ENCODE measurements at places on chromosomes 6 and 20.

GRCh38 chr20:12199703-12200102 is 282.0 kb downstream of the BTBD3 start:
- no peak for DNase-seq

DNA sequence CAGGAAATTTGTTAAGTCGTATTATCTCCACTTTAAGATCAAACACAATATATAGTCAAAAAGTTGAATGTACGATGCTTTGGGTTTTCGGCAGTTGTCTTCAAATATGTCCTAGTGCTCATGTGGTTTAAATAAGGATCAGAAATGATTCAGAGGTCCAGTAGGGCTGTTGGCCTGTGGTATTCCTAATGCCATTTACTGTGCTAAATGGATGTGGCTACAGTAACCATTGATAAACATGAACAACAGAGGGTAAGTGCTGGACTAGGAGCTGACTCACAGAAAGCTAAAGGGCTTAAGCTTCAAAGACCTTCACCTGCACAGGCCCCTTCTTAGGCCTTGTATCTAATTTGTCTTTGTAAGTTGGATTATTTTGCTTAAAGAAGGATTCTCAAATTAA is 80.5 kb upstream of the TPD52L1 start:
- no peak for DNase-seq

- no peak for DNase-seq
Measured at GRCh38 chr20:10536531-10536930, 101.4 kb downstream of the SLX4IP start.

DNA sequence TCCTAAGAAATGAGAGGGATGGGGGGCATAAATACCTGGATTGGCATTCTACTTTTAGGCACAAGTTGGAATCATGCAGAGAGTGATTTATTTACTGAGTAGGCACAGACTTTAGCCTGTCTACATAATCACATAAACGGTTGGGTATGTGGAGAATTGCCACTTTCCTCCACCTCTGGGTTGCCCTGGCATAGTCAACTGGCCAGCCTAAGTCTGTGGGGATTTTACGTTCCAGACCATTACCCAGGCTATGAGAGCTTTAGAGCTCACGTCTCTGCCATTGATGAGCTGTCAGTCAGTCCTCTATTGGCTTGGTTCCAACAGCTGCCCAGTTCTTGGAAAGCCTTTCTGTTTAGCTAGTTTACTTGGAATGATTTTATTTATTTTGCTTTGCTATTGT is 5.0 kb upstream of the BHLHE23 start:
- DNase-seq = no peak

Measured in stimulated activated CD8-positive, alpha-beta memory T cell treated with anti-CD3 and anti-CD28 coated beads, Interleukin-4, amount 100 ng/mL, for 24 hours (primary cell).